ENCODE measurements at places on chromosomes 11 and 22. TPM values are rescaled to one million over a fixed set of nuclear protein-coding genes. Genes with fewer than 3 reads are reported as not detected.

Gene RFPL1
- total RNA-seq: not detected

Gene OR51B5
- not detected for total RNA-seq

- peak; percentile 4 for DNase-seq
Measured at GRCh38 chr22:20624161-20624616, 116.8 kb downstream of the MED15 start.

Gene KCNJ11
- total RNA-seq: 0.54 TPM

- no peak for DNase-seq
Measured at GRCh38 chr11:88813233-88813915, 252.4 kb downstream of the GRM5 start.

DNA sequence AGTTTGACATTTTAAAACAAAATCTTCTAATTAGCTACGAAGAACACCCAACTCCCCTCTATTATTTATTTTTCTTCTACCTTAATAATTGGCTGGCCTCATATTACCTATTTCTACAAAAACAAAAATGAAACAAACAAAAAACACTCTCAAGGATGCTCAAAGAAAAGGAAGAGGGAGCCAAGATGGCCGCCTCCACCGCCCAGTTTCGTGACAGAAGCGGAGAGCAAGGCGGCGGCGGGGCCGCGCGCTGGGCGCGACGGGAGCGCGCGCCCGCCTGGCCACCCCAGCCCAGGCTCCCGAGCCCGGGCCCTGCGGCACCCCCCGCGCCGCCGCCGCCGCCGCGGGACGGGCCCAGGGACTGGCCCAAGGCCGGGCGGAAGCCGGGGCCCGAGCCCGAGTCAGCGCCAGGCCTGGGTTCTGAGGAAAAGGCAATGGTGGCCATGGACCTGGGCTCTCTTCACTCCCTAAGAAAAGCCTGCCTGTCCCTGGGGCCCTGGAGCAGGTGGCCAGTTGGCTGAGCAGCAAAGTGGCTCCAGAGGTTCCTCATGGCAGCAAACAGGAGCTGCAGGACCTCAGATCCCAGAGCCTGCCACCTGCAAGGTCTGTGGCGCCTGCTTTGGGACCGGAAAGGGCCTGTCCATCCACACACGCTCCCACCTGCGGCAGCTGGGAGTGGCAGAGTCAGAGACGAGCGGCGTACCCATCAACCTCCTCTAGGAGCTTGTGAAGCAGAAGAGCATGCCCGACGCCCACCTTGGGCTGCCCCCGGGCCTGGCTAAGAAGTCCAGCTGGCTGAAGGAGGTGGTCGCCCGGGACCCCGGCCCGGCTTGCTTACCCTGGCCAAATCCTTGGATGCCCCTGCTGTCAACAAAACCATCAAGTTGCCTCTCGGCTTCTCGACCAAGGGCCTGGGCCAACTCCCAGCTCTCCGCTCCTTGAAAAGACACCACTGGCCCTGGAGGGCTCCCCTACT lies 543.2 kb upstream of the CCDC179 start:
- DNase-seq: no peak

GRCh38 chr22:27456696-27457503 lies 344.7 kb downstream of the MN1 start:
- peak; percentile 73 for DNase-seq

- peak; percentile 74 for DNase-seq
Measured at GRCh38 chr22:45290410-45290936, 5.7 kb downstream of the UPK3A start.

Gene OR10A2
- not detected for total RNA-seq

DNA sequence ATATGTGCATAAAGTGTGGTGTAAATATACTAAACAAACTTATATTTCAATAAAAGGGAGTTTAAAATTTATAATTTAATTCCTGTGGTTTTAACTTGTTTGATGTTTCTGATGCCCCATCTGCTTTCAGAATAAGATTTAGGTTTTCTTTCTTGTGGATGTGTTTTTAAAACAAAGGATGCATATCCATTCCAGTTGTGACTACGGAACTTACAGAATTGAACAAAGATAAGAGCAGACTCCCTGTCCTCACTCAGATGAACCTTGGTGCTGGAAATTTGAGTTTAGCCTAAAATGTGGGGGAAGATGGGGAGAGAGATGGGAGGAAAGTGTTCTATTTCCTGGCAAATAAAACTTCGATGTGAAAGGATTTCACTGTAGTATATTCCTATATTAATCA lies 2.5 kb downstream of the FJX1 start:
- no peak for DNase-seq

DNA sequence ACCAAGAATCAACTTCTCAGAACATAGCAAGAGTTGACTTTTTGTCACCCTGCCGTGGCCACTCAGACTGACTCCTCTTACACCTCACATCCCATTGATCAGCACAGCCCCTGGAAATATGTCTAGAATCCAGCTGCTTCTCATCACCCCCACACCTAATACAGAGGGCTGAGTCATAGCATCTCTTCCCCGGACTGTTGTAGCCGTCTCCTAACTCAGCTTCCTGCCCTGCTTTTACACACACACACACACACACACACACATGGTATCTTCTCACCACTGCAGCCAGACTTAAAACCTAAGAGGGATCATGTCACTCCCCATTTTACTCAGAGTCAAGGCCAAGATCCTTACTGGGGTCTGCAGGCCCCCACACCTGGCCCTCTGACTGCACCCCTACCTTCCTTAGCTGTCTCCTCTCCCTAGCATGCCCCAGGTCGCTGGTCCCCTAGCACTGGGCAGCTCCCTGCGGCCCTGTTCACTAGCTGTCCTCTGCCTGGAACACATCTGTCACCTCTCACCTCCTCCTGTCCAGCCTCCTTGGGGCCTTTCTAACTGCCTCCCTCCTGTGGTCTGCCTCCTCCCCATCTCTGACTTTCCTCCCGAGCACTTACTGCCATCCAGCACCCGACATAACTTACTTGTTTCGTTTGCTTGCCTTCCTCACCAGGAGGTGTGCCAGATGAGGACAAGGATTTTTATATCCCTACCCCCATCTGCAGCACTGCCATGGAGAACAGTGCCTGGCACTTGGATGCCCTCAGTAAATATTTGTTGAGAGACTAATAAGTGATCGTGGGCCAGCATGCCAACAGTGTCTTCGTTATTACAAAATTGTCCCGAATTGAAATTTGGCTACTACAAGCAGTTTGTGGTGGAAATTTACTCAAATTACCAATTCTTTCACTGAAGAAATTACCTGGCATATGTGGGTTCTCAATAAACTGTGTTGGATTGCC lies 61.9 kb downstream of the BMAL1 start:
- peak; percentile 74 for DNase-seq

DNA sequence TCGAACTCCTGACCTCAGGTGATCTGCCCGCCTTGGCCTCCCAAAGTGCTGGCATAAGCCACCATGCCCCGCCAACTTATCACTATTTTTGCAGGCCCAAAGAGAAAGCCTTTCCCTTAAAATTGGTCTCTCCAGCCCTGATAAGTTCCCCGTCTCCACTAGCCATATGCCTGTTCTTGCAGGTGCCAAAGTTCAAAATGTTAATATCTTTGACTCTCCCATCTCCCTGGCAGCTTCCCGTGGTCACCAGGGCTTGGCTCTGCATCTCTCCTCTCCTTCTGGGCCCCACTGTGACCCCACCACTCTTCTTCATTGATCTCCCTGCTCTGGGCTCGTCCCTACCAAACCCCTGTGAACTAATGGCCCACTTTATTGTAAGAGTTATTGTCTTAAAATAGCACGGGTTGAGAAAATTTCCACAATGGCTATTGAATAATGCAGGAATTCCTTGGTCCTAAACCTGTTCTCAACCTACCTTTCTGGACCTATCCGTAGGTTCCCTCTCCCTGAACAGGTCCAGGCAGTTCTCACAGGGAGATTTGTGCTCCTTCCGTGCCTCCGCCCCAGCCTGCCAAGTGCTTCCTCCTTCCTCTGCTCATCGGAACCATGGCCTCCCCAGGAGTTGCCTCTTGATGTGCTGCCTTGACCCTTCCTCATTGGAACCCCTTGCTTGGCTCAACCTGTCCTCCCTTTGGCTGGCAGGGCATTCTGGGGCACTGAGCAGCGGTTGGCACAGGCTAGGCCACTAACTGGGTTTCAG lies 147.5 kb downstream of the DSCAML1 start:
- no peak for DNase-seq

GRCh38 chr11:22416462-22416861 lies 78.3 kb downstream of the SLC17A6 start:
- peak; percentile 54 for DNase-seq

- no peak for DNase-seq
Measured at GRCh38 chr11:126485986-126486635, 130.6 kb downstream of the ST3GAL4 start.

Data from MCF 10A (cell line).